ENCODE measurements at places on chromosomes 1 and 21.

GRCh38 chr1:233315718-233316301 is 11.7 kb upstream of the MAP3K21 start:
- DNase-seq = no peak

- DNase-seq = no peak
These were observed 29.9 kb upstream of the PRDX6 start for GRCh38 chr1:173447224-173447623.

DNA sequence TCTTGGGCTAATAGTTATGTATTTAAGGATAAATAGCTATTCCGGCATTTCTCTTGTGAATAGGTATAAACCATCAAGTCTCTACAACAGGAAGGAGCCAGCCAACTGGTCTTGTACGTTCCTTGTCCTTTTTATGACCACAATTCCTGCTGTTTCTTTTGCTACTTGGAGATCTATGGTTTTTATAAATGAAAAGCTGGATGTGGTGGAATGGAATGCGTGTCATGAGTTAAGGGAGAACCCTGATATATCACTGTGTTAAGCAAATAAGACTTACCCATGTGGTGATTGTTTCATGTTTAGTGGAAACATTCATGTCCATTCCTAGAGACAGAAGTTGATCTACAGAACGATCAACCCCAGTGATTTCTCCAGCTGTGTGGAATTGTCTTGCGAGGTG is 282.1 kb downstream of the RPS6KC1 start:
- DNase-seq = no peak

GRCh38 chr1:43913666-43914360 is 19.8 kb upstream of the ARTN start:
- no peak for DNase-seq

DNA sequence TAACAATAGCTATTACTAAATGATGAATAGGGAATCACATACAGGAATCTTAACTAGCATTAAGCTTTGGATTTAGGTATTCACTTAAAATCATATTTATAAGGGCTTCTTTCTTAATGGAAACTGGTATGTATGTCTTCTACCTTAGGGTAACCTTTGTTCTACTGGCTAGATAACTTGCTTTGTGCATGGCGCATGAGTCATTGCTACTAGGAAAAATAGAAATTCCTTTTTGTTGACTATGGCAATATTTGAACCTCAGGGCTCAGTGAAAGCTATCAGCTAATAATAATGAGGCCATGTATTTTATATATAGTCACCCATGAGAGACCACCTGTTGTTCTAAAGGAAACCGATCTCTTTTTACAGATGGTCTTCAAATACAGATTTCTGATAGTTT is 72.5 kb downstream of the RPS6KC1 start:
- peak; percentile 29 for DNase-seq

GRCh38 chr1:77476475-77476874 is 194.7 kb downstream of the AK5 start:
- no peak for DNase-seq

DNA sequence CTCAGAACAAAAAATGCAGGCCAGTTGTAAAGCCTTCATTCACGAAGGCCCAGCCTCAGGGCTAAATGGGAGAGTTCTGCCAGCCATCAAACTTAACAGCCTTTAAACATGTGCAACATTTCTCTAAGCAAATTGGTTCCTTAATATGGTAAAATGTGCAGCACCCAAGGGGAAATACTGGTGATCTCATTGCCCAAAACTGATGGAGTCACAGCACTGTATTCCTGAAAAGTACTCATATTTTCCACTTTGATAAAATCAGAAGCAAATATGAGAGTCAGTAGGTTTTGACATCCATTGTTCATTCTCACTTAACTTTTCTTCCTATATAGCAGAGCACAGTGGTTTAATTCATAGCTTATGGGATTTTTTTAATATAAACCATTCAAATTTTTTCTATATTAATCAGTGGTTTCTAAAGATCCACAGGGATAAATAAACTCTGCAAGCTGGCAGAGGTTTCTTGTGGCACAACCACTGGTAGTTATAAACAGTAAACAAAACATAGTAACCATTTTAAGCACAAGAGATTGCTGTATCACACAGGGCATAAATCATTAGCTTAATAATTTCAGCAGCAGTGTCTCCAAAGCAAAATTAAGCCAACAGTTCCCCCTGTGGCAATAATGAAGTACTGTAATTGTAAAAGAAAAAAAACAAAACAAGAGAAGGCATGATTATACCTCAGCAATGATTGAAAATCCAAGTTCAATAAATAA is 106.9 kb upstream of the LYPLAL1 start:
- DNase-seq = no peak

DNA sequence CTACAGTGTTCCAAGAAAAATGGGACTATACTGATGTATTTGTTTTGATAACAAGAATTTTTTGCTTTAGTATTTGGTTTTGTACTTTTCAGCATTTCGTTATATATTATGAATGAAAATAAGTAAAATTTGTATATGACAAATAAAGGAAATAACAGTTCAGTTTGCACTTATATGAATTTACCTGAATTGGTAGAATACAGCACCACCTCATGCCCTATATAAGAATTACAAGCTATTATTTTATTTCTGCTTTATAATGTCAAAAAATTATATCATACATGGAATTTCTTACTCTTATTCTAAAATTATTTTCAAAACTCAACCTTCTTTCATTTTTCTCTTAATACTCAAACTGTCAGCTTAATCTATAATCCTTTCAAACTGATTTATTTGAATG is 14.6 kb downstream of the EFCAB7 start:
- DNase-seq = no peak

DNA sequence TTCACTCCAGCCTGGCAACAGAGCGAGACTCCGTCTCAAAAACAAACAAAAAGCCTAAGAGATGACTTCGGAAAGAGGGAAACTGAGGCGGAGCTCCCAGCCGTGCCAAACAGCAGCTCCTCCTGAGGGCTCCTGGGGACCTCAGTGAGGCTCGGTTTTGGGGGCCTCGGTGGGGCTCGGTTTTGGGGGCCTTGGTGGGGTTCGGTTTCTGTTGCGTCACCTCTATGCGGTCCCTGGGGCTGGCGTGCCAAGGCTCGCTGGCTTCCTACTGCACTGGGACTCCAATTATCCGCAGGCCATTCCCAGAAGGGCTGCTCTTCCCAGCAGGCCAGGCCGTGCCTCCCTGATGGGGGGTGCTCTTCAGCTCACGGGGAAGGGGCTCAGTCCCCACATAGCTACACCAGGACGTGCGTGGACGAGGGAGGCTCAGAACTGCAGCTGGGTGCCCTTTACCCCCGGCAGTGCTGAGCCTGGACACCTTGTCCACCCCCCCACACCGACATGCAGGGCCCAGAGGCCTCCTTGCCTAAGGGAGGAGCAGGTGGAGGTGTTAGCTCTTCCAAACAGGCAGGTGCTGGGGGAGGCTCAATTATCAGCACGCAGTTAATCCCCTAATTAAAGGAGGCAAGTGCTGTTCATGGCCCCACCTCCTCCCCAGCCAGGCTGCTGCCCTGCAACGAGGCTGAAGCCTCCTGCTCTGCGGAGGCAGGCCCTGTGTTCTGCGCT is 5.1 kb upstream of the C1orf159 start:
- peak; percentile 96 for DNase-seq

DNA sequence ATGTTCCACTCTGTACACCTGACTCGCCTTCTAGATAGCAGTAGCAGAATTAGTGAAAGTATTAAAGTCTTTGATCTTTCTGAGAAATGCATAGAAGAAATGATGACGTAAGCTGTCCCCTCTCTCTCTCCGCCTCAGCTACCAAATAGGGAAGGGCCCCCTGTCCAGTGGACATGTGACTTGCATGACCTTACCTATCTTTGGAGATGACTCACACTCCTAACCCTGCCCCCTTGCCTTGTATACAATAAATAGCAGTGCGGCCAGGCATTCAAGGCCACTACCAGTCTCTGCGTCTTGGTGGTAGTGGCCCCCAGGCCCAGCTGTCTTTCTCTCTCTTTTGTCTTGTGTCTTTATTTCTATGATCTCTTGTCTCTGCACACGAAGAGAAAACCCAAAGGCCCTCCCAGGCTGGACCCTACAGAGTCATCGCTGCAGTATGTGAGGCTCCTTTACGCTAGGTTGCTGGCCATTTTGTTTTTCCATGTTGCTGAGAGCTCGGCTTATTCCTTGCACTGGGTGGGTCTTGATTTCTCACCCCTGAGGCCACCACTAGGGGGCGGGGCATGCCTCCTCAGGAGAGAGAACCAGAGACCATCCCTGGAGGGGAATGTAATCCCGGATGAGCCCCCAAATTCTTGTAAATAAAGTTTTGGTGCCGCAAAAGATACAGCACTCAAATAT is 16.0 kb upstream of the ZBTB8B start:
- DNase-seq = peak; percentile 21

DNA sequence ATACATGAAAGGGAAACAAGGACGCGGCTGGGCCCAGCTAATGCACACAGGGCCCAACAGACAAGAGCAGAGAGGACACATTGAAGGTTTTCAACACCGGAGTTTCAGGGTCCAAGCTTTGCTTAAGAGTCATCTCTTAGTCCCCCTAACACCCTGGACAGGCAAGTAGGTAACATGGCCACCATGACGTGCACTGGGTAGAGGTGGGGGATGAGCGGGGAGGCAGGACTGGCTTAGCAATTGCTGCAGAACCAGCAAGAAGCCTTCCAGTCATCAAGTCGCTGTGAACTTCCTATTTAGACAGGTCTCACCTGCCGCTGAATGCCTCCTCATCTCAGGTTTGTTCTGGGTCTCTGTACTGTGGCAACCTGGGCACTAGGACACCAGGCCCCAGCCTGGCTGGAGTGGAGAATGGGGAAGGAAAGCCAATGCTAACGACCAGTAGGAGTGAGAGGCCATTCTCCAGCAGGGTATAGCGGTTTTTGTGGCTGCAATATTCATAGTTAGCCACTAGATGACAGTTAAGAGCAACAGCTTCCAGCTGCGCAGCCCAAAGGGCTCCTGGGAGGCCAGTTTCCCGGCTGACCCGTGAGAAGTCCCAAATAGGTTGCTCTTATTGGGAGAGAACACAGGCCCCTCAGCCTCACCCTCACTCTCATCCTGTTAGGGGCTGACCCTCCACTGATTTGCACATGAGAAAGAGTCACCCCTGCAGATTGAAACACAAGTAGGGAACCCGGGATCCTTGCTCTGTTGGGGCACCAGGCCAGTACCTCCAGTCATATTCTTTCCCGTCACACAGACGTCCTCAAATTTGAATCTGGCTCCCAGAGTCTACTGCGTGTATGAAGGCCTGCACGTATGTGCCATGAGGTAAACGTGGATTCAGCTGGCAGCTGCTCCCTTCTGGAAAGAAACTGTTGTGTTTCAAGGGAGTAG is 6.0 kb upstream of the PIGC start:
- peak; percentile 27 for DNase-seq

DNA sequence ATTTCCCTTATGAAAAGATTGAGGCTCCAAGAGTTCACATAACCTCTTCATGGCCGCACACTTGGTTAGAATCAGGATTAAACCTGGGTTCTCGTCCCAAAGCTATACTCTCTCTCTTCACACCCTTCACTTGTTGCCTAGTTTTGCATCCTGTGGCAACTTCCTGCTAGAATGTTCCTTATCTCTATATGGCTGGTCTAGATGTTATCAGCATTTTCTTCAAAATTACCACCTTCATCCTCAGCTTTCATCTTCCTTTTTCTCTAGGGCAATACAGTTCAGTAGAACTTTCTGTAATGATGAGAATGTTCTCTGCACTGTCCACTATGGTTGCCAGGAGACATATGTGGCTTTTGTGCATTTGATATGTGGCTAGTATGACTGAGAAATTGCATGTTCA is 31.1 kb upstream of the BCAR3 start:
- no peak for DNase-seq

DNA sequence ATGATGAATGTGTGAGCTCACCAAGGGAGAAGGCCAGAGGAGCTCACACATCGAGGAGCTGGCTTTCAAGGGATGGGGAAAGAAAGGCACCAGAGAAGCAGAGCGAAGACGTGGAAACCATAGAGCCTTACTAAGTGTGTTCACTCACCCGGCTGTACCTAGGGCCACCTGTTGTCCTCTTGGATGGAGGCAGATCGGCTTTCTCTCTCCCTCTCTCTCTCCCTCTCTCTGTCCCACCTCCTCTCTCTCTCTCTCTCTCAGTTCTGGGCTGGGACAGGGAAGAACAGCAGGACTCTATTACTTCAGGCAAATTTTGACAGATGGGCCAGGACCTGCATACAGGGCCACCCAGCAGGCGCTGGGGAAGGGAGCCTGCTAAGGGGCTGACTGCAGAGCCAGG is 64.8 kb downstream of the HIVEP3 start:
- DNase-seq = no peak

GRCh38 chr1:225746361-225747179 is 31.1 kb upstream of the SRP9 start:
- peak; percentile 72 for DNase-seq

- DNase-seq = no peak
These were observed 35.8 kb upstream of the GRIK3 start for GRCh38 chr1:37070126-37070525.

Measured in NCI-H1417 (cell line).